Osteocyte (in vitro differentiated cells): ENCODE measurements at places on chromosomes 12 and 14. TPM values are rescaled to one million over a fixed set of nuclear protein-coding genes. Genes with fewer than 3 reads are reported as not detected.

DNA sequence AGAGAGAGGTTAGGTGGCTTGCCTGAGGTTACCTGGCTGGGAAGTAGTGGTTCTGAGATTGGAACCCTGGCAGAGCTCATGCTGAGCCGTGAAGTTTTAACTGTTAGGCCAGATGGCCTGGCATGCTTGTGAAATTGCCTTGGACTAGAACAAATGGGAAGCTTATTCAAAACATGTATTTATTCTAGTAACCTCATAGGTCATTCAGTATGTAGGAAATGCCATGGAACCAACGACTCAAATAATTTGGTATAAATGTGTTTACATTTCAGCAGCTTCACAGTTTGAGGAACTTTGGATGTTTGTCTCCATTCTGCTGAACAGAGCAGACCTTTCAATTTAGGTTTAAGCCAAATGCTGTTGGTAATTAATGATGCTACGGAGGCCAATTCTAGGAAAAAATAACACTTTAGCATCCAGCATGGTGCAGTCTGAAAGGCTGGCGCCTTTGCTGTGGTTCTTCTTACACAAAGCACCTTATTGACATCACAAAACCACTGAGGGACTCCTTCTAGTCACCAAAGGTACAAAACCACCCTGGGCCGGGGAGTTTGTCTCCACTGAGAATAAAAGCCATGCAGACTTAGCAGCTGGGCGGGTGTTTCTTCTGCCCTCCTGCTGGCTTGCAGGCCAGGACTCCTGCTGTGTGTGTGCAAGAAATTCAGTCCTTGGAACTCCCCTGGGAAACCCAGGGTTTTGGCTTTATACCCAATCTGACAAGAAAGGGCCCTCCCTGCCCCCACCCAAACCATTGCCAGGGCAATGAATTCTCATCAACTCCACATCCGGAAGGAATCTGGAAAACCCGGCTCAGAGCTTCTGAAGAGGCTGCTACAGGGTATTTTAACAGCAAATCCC lies 64.2 kb downstream of the ELK3 start:
- H3K27ac ChIP-seq: no peak overlapping the region
- H3K4me1 ChIP-seq: peaks cover 14% of the 10 kb centered on the region
- H3K27me3 ChIP-seq: no peaks in the 10 kb centered on the region
- H3K4me3 ChIP-seq: no peak overlapping the region
- peaks cover 24% of the 10 kb centered on the region for H3K36me3 ChIP-seq

- H3K4me3 ChIP-seq: peak overlapping the region; percentile 79
- peaks cover 27% of the 10 kb centered on the region for H3K4me1 ChIP-seq
- H3K27ac ChIP-seq: no peak overlapping the region
- no peaks in the 10 kb centered on the region for H3K36me3 ChIP-seq
- H3K27me3 ChIP-seq: peaks cover 7% of the 10 kb centered on the region
Observed at GRCh38 chr12:13044906-13045299, 722 bp downstream of the FAM234B start.

- no peak for DNase-seq
- H3K27me3 ChIP-seq: peaks cover 4% of the 10 kb centered on the region
- no peak overlapping the region for H3K4me3 ChIP-seq
- no peaks in the 10 kb centered on the region for H3K4me1 ChIP-seq
- no peaks in the 10 kb centered on the region for H3K36me3 ChIP-seq
Observed at GRCh38 chr12:119154435-119154818, 24.3 kb upstream of the HSPB8 start.

KLHDC1 gene
- total RNA-seq: 5.3 and 5.8 TPM in 2 replicates

INHBC gene
- total RNA-seq: not detected in 2 replicates

SSPN gene
- 19.2 and 23.3 TPM in 2 replicates for total RNA-seq

COCH gene
- total RNA-seq: 4.8 and 6.0 TPM in 2 replicates

IGF1 gene
- total RNA-seq: 0.21 and 0.40 TPM in 2 replicates

CCND2 gene
- total RNA-seq: 9.8 and 12.6 TPM in 2 replicates

RNF212B gene
- total RNA-seq: not detected in 2 replicates

FGF6 gene
- total RNA-seq: not detected in 2 replicates
